ENCODE measurements at places on chromosomes 11 and 22.

DNA sequence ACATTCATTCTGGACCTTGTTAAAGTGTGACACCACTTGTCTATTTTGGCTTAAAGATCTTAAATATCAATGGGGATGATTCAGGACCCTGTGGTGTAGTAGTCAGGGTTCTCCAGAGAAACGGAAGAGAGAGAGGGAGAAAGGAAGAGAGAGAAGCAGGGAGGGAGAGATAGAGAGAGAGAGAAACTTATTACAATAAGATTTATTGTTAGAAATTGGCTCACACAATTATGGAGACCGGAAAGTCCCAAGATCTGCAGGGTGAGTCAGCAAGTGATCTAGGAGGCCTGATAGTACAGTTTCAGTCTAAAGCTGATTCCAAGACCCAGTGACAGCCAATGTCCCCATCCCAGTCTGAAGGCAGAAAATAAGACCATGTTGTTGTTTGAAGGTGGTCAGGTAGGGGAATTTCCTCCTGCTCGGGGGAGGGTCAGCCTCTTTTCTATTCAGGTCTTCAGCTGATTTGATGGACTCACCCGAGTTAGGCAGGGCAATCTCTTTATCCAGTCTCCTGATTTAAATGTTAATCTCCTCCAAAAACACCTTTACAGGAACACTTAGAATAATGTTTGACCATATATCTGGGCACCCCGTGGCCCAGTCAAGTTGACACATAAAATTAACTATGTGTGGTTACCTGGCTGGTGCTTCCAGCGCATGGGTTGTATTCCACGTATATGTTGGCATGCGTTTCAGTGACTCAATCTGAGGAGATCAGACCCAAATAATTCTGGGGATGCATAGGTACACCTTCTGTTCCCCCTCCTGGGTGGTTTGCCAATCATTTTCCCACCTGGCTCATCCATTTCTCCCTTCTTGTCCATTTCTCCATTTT, 1350.5 kb downstream of the TBC1D22A start:
- DNase-seq, result no peak

DNA sequence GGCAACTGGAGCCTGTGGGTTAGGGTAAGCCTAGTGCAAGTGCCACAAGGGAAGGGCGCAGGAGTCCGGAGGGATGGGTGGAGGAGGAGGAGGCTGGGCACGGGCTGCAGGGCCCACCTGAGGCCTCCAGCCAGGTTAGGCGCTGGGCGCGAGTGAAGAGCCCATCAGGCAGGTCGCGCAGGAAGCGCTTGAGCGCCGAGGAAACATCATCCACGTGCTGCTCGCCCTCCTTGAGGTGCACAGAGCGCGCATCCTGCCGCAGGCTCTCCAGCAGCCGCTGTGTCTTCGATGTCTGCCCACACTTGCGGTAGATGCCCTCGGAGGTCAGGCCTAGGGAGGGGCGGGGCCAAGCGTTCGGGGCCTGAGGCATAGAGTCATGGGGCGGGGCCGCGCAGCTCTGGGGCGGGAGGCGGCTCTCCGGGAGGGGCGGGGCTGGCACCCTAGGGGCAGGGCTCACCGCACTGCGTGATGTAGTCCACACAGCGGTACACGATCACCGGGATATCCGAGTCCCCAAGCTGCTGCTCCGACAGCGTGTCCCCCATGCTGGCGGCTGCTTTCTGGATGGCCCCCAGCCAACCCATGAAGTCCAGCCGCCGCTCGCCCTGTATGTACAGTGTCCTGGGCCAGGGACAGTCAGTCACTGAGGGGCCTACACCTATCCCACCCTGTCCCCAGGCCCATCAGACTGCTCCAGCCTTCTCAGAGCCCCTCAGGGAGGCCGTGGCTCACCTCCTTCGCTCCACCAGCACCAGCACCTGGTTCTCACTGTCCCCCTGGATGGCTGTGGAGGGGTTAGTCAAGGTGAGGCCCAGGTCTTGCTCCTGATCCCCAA, 22.9 kb upstream of the PDE2A start:
- no peak for DNase-seq

DNA sequence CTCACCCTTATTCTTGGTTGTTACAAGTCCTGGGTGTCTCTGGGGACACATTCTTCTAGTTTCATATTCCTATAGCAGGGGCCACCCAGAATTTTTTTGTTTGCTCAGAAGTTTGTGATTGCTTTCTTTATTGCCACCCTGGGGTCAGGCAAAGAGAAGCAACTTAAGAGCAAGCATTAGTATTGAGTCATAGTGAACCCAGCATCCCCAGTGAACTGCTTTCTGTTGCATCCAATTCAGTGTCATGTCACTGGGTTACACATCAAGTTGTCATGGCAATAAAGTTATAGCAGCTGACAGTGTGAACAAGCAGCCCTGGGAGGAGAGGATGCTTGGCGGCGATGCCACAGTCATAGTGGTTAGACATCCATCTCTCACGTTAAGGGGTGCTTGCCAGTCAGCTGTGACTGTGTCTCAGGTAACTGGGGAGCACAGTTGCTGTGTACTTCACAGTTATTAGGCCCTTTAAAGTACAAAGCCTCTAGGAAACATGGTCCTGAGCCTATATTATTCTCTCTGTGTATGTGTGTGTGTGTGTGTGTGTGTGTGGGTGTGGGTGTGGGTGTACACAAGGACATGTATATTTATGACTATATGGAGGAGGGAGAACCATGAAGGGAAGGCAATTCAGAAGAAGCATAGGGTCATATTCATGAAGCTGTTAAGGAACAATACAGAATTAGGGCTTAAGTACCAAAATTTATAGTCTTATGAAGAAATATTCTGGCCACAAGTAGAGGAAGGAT, 52.5 kb downstream of the TRIM44 start:
- DNase-seq, result peak; percentile 37

DNA sequence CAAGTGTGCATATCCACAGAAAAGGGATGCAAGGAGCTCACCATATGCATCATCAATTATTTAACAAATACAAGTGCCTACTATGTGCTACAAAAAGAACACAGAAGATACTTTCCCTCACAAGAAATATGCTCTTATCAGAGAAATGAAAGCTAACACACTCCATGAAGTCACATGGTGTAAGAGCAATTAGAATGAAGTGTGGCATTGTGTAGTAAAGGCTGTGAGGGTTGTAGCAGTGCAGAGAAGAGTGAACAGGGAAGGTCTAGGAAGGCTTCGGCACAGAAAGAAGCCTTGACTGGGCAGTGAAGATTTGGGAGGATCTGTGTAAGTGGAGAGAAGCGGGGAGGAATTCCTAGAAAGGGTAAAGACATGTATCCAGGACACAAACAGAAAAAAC, 22.5 kb downstream of the PPP2R1B start:
- no peak for DNase-seq

GRCh38 chr22:30902496-30903357, 65.8 kb downstream of the MORC2 start:
- DNase-seq, result no peak

GRCh38 chr11:1240771-1241170, 17.9 kb downstream of the MUC5B start:
- no peak for DNase-seq

DNA sequence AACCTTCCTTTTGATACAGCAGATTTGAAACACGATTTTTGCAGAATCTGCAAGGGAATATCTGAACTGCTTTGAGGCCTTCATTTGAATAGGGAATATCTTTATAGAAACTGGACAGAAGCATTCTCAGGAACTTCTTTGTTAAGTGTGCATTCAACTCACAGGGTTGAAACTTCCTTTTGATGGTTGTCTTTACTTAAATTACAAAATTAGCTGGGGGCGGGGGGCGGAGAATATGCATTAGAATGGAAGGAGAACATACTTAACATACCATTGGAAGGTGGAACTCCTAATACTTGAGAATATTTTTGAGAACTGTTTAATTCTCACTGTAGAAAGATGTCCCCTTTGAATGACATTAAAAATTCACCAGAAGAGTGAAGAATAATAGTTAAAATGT, 104.4 kb downstream of the TRIM51G start:
- DNase-seq, result no peak

- DNase-seq, result no peak
Observed at GRCh38 chr11:14314127-14314526, 44.9 kb downstream of the RRAS2 start.

DNA sequence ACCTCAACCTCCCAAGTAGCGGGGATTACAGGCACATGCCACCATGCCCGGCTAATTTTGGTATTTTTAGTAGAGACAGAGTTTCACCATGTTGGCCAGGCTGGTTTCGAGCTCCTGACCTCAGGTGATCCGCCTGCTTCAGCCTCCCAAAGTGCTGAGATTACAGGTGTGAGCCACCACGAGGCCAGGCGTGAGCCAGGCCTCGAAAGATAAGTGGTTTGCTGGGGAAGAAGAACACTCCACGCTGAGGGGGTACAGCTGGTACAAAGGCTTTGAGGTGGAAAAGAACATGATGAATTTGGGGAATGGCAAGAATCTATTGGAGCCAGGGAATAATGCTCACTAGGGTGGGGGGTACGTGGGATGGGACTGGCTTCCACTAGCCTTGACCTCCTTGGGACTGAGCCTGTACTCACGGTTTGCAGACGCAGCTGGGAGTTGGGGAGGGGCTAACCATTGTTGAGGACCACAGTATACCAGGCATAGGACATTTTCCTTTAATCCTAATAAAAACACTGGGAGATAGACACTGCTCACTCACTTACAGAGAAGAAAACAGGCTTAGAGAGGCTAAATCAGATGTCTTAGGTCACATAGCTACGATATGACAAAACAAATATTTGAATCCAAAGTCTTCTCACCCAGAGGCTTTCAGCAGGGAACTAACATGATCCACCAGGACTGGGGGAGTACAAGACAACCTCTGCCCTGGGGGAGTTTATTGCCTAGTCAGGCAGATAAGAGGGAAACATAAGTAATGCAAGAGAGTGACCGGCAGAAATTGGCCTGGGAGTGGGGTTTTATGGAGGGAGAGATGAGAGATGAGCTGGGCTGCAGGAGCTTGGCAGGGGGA, 4.9 kb downstream of the SLCO2B1 start:
- no peak for DNase-seq

DNA sequence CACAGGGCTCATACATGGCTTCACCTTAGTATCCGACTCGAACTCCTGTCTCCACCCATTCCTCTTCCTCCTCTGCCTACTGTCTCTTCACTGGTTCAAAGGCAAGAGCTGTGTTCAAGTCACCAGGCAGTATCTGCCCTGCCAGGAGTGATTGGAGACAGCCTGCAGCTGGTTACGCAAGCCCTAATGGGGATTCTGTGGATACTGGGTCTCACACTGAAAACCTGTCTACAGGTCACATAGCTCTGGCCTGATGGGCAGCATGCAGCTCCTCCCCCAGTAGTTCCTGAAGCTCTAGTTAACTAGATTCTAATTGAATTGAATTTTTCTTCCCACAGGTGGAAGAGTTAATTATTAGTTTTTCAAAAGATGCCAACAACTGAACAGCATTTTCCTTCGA, 332.2 kb downstream of the TMEM135 start:
- no peak for DNase-seq

GRCh38 chr11:25613451-25613850, 718.5 kb upstream of the ANO3 start:
- DNase-seq, result no peak

DNA sequence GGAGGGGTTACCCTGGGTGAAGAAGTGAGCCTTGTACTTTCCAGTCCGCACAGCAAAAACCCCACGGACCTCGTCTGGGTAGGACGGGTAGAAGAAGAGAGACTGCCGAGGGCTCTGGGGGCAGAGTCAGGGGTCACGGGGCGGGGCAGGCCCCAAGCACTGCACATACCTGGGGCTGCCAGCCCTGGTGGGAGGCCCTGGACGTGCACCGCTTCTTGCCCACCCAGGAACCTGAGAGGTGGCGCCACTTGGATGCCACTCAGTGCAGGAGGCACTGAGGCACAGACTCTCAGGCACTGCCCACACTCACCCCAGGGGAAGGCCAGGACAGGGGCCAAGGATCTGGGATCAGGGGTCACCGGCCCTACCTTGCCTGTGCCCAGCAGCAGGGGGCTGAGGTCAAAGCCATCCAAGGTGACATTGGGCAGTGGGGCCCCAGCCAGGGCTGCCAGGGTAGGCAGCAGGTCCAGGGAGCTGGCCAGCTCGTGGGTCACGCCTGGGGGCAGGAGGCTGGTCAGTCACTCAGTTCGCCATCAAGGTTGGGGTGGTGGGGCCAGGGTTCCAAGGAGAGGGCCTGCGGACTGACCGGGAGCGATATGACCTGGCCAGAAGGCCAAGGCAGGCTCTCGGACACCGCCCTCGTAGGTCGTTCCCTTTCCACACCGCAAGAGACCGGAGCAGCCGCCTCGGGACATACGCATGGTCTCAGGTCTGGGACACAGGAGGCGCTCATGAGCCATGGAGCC, 2.2 kb downstream of the ARSA start:
- DNase-seq, result no peak

- no peak for DNase-seq
Observed at GRCh38 chr11:10514202-10514601, 26.8 kb downstream of the RNF141 start.

- no peak for DNase-seq
Observed at GRCh38 chr22:35306350-35306967, 6.8 kb downstream of the TOM1 start.

GRCh38 chr11:126337474-126338241, 17.8 kb upstream of the ST3GAL4 start:
- no peak for DNase-seq

DNA sequence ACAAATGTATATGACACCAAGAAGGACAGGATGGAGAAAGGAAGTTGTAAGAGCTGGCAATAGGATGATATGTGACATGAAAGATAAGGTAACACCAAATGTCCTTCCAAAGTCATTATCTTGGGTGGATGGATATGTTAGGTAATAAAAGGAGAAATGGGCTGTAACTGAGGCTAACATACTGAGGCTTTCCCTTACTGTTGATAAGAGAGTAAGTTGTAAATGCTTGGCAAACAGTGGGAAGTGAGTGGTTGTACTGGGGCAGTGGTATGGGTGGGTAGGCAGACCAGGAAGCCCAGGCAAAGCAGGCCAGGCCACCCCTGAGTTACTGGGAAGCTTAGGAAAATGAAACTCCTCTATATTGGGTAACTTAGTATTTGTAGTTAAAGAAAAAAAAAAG, 73.7 kb downstream of the ARHGAP42 start:
- no peak for DNase-seq

DNA sequence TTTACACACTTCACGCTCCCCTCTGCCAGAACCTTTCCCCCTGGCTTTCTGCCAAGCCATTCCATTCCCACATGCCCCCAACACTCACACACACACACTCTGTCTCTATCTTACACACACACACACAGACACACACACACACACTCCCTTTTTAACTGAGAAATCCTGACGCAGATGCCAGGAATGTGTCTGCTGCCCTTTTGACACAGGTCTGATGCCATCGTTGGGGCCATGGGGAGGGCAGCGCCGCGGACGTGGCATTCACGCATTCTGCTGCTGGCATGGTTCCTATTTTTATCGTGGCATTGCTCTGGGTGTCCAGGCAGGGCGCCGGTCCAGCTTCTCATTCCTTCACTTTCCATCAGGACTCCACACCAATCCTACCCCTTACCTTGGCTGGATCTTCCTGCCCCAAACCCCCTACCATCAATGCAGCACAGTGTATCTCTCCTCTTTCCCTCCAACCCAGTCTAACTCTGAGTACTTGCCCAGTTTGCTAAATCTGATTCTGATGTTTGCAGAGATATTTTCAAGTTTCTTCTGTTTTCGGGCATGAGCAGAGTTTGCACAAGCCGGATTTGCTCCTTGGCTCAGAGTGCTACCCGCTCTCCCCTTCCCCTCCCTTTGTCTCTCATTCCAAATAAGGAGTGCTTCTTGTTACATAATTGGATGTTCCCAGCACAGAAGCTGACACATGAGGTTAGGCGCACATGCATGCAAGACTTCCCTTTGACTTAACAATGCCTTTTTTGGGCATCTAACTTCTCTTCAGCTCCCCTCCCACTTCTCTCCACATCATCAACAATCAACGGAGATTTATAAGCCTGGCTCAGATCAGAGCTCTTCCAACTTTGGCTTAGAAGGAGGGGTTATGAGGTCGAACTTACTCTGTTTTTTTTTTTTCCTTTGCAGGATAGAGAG, 18.8 kb downstream of the SNX19 start:
- no peak for DNase-seq

- no peak for DNase-seq
Observed at GRCh38 chr22:38674888-38675287, 6.9 kb upstream of the TOMM22 start.

All from DMS79 treated with DMSO at 0.1 percent for 48 hours (cell line).